ENCODE measurements at places on chromosomes 12 and 14.

DNA sequence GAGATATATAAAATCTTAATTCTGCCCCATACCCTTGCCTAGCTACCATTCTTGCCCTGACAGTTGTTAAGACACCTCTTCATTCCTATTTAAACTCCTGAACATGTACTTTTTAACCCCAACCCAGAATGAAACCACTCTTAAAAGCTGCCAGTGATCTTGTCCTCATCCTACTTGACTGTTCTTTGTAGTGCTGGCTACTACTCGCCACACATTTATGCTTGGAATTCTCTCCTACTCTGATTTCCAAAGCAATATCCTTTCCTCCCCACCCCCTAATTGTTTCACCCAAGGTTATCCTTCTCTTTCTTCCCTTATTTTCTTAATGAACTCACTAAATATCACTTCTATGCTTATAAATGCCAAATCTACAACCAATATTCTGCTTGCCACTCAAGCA is 4.1 kb downstream of the NFYB start:
- peak; percentile 67 for DNase-seq

GRCh38 chr12:89357297-89357730 is 5.0 kb upstream of the DUSP6 start:
- DNase-seq = no peak

DNA sequence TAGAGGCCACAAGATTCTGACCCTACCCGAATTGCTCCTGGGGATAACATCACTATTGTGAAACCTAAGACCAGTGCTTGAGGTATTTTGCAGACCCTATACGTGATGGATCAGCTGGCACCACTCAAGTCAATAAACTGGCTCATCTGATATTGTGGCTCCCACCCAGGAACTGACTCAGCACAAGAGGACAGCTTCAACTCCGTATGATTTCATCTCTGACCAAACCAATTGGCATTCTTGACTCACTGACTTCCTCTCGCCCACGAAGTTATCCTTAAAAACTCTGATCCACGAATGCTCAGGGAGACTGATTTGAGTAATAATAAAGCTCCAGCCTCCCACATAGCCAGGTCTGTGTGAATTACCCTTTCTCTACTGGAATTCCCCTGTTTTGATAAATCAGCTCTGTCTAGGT is 1036.1 kb upstream of the TMEM132C start:
- peak; percentile 97 for DNase-seq

GRCh38 chr14:68968051-68968450 is 11.1 kb downstream of the ACTN1 start:
- DNase-seq = no peak

DNA sequence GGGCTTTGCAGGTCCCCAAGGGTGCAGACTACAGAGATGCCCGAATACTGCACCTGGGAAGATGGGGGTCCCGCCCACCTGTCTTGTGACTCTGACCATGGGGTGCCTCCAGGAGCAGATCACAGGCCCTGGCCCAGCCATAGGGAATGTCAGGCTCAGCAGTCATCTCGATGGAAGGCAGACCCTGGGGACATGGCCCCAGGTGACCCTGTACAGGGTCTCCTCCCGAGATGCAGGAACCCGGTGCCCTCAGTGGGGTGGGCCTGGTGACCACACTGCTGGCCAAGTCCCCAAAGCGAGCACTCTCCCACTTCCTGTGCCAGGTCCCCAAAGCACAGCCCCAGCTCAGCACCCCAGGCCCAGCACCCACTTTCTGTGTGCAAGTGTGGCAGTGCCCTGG is 903.7 kb upstream of the USP15 start:
- no peak for DNase-seq

GRCh38 chr14:99472937-99473336 is 7.7 kb downstream of the SETD3 start:
- DNase-seq = no peak

- peak; percentile 6 for DNase-seq
Measured at GRCh38 chr14:46250113-46250703, 401.4 kb downstream of the RPL10L start.

DNA sequence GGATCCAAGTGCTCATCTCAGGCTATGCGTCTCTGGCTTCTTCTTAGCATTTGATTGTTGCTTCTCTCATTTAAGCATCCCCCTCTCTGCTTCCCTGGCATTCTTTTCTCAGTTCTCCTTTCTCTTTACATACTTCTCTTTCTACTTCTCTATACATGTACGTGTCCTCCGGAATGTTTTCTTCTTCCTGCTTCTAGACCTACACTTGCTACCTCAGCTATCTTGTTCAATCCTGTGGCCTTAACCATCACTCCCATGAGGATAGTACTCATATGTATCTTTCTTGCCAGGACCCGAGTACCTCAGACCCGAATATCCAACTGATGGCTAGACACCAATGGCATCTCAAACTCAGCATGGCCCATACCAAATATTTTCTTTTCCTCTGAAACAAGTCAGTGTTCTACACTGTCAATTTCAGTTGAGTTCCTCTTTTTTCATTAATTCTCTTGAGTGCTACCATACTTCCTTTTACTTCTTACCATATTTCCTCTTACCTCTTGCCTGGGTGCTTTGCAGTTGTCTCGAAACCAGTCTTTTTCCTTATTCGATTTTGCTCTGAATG is 115.1 kb upstream of the SLC38A2 start:
- DNase-seq = peak; percentile 36

DNA sequence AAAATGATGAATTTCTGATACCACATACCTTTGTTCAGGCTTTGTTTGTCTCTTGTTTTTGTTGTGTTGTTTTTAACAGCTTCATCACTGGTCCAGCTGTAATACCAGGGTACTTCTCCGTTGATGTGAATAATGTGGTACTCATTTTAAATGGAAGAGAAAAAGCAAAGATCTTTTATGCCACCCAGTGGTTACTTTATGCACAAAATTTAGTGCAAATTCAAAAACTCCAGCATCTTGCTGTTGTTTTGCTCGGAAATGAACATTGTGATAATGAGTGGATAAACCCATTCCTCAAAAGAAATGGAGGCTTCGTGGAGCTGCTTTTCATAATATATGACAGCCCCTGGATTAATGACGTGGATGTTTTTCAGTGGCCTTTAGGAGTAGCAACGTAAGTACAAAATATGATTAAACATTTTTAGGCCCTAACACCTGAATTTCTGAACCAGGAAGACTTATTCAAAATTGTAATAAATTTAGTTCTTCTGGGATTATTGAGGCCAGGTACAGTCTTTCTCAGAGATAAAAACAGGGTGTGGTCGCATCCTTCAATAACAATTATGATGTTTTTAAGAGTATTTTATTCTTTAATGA is 22.4 kb downstream of the RXYLT1 start:
- peak; percentile 30 for DNase-seq

GRCh38 chr14:101186544-101186943 is 283.0 kb upstream of the RTL1 start:
- no peak for DNase-seq

DNA sequence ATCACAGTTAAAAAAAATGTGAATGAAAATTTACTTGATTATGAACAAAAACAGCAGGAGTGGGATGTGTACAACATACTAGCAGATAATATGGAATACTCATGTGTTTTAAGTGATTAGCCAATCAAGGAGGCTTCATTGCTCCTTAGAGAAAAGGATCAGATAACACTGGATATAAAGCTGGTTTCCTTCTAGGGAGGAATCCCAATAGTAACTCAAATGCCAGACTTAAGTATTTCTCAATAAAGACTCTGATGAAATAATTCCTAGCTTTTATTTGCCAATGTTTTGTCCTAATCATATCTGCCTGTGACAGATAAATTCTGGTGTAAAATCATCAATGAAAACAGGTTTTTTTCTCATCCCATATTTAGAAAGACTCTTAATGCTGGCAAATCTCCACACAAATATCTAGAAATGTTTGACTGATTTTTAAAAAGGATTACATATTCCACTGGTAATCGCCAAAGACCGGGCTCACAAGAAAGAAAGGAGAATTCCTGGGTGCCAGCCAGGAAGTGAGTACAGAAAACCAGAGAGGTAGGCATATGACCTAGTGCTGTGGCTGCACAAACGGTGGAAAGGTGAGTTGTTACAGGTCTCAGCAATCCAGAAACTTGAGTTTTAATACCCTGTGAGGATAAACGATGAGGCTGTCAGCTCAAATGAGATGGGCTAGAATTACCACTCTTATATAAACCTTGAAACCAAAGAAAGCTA is 108.6 kb upstream of the TTC7B start:
- peak; percentile 5 for DNase-seq

- DNase-seq = no peak
Measured at GRCh38 chr12:102735104-102735503, 181.9 kb downstream of the PAH start.
